NCI-H1436 (cell line): ENCODE measurements at places on chromosomes 12 and 14.
A peak's percentile ranks its signal among the peaks of the same experiment; 100 is the strongest.

DNA sequence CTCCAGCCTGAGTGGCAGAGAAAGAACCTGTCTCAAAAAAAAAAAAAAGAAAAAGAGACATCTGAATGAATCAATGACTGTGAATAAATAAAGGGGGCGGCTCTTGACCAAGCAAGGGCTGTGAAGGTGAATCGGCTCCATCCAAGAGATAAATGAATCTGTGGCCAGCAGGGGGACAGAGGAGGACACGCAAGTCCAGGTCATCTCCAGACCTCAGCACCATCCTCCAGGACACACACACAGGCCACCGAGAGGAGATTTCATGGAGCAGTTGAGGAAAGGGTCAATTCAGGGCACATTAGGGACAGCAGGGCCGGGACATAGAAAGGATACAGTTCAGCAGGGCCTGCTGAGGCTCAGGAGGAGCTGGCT, 21.6 kb downstream of the TRPV4 start:
- DNase-seq: no peak

DNA sequence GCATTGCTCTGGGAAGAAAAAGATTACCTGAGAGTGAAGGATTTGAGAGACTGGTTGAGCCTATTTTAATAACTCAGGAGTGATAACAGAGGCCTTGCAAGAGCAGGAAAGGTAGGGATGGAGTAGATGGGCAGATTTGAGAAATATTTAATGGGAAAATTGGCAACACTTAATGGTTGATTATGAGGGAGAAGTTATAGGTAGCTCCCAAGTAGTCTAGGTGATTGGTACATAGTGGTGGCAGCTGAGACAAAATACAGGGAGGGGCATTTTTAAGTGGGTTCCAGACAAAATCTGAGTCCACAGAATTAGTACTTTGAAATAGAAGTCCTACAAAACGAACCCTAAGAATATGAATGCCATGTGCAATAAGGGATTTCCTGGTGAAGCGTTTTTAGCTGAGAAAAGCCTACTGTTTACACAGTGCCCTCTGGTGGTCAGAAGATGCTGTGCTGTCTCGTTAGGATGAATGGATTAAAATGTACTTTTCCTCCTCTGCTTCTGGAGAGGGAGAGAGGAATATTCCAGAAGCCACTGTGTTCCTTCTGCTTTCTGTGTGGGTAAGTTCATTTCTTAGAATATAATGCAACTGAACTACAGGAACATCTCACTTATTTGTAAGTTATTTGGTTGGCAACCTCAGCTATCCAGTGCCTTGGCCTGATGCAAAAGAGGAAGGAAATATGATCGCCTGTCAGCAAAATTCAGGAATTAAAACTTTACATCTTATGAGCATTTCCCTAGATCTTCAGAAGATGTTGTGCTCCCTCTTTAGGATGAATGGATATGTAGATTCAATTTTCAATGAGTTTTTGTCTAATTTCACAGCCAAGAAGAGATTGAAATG, 6.5 kb downstream of the ZBTB1 start:
- peak; percentile 63 for DNase-seq

DNA sequence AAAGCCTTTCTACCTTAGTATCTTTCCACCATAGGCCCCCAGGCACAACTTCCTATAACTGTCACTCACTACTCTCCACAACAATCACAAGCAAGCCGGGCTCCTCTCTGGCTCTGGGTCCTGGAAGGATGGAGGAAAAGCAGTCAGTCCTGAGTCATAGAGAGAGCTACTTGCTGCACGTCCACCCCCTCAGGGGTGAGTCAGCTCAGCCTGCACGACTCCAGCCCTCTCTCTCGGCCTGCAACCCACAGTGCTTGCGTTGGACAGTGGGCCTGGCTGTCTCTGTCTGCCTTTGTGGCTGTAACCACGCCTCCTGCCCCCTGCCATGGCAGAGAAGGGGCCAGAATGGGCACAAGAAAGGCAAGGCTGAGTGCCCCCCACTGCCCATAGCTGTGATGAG, 154.1 kb upstream of the FKBP4 start:
- DNase-seq: no peak

DNA sequence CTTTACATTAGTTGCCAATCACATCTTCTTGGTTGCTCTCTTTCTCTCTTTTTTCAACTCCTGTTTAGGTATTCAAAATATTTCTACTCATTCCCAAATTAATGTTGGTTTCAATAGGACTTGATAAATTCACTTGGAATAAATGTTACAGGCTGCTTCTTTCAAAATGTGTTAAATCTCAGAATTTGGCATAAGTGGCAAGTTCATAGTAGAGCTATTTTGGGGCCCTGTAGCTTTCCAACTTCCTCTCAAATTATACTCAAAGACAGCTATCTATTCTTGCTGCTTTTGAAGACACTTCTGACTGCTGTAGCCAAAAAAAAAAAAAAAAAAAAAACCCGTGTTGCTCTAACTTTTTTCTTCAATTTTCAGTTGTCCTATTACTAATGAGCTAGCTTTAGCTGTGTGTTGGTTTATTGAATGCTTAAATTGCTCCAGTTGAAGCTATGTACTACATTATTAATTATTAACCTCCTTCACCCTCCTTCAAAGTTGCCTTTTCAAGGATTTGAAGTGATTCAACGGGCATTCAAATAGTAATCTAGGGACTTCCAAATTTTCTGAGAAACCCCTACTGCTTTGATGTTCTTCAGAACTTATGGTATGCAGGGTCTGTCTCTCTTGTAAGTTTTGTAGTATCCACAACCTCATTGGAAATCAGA, 554.6 kb upstream of the FLRT2 start:
- no peak for DNase-seq

DNA sequence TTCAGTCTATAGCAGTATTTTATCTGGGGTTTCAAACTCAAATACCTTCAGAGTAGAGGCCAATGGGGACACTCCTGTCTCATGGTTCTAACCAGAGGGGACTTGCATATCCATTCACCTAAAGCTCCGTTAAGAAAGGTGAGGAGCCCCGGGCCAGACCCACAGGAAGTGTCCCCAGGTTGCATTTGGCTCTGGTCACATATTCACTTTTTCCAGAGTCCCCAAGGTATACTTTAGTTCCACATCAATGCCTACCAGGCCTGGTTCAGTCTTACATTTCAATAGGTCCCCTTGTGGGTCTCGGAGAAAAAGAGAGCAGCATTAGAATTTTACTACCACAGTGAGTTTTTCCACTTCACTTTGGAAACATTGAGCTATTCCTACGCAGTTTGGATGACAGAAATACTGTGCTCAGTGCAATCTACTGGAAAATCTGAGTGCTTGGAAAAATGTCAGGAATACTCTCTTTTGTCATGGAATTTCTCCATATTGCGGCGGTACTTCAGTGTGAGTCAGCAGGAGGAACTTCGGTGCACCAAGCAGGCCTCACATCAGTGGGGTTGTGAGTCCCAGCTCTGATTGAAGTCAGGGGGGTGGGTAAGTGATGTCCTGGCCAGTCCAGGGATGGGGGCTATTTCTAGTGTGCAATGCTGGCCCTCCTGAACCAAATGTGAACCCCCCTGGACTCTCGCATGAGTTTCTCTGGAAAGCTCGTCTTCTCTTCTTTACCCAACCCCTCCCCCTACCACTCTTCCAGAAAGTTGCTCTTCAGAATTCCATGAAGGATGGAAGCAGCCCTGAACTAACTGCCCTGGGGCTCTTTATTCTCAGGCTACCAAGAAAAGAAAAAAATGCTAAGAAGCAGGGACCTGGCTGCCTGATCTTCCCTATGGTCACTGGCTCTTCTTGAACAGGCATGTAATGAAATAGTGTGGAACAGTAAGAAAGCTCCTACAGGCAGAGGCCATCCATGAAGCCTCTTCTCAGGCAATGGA, 184.7 kb downstream of the PRKCH start:
- no peak for DNase-seq

GRCh38 chr12:54579696-54580333, 8.6 kb downstream of the PPP1R1A start:
- DNase-seq: peak; percentile 15

DNA sequence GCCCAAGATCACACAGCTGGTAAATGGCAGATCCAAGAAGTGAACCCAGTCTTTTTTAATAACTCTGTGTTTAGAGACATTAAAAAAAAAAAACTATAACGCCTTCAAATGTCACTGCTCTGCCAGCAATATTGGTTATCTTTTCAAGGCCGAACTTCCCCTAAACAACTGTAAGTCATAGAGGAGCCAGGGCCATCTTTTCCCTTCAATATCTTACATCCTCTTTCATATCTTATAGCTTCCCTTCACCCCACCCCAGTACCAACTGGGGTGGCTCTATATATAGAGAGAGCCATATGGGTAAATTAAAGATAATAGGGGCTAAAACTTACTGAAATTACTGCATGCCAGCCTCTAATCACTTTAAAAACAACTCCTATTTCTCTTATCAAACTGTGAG, 100.2 kb downstream of the STAB2 start:
- DNase-seq: no peak

GRCh38 chr12:114274131-114274530, 131.8 kb downstream of the TBX5 start:
- no peak for DNase-seq

- DNase-seq: no peak
Measured at GRCh38 chr14:77657280-77657679, 40.8 kb upstream of the SPTLC2 start.

- no peak for DNase-seq
Measured at GRCh38 chr12:46205294-46205693, 63.5 kb downstream of the SLC38A1 start.

- no peak for DNase-seq
Measured at GRCh38 chr14:99721792-99722516, 37.9 kb downstream of the CYP46A1 start.

DNA sequence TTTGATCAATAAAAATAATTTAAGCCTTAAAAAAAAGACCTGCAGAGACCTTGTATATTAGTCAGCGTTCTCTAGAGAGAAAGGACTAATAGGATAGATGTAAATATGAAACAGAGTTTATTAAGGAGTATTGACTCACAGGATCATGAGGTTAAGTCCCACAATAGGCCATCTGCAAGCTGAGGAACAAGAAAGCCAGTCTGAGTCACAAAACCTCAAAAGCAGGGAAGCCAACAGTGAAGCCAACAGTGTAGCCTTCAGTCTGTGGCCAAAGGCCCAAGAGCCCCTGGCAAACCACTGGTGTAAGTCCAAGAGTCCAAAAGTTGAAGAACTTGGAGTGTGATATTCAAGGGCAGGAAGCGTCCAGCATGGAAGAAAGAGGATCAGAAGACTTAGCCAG, 66.3 kb downstream of the TBX5 start:
- no peak for DNase-seq

GRCh38 chr12:7935590-7936581, at the start of gene SLC2A3:
Gene SLC2A3 (minus strand): TSS chr12:7936187. CDS start chr12:7936034, 153 bp downstream.
- DNase-seq: peak; percentile 52

DNA sequence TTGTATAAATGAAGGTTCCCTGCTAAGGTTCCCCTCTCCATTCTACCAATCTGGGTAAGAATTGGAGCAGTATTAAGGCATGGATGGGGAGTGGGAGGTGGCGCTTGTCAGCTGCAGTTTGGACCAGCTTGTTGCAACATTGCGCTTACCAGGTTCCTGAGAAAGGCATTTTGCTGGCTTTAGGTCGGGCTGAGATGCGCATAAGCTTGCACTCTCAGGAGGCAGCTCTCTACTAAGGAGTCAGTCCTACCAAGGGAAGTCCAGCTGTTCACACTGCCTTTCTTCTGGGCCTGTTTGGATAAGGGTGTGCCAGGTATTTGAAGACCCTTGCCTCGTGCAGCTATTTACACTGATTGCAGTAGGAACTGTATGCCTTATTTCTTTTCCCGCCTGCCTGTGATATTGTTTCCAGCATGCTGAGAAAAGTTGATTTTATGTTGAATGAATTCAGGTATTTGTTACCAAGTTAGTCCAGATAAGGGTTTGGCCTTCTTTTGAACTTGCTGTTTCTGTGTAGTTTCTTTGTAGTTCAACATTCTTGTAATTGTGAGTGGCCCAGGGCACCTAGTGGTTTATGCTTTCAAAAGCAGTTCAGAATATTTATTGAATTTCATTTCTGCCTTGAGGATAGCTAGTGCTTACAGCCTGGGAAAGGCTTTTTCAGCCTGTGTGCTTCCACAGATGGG, 2.6 kb downstream of the MLEC start:
- DNase-seq: no peak

DNA sequence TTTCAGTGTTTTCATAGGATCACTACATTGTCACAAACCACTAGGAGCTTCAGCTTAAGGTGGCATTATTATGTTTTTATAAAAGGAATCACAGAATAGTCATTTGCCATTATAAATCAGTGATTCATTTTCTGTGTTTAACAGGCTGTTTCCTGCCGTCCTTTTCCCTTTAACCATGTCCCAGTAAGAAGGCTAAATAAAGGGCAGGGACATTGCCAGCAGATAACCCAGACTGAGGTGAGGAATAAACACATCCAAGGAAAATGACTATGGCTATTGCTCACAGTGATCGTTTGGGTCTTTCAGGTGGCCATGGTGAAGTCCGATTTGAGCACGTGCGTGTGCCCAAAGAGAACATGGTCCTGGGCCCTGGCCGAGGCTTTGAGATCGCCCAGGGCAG, 17.9 kb upstream of the ALDH2 start:
- DNase-seq: no peak

GRCh38 chr14:24310265-24310645, 315 bp downstream of the LTB4R2 start:
- DNase-seq: no peak

DNA sequence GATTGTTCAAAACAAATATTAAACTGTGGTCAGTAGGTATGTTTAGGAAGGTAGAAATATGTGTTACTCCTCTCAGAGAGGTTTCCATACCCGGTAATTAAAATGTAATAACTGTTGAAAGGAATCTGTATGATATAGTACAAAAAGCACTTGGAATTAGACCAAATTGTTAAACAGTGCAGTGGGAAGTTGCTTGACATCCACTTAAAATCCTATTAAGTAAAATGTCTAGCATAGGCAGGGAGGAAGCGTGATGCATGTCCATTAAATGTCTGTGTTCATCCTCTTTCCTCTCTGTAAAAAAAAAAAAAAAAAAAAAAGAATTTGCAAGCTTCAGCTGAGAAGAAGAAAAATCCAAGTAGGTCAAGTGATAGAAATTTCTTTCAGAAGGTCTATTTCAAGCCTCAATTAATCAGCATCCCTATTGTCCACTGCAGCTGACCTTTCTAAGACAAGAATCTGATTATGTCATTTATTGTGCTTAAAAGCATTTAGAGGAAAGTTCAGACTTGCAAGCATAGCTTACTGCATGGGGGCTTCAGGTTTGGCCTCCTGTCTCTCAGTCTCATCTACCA, 265.6 kb upstream of the RGS6 start:
- DNase-seq: no peak

DNA sequence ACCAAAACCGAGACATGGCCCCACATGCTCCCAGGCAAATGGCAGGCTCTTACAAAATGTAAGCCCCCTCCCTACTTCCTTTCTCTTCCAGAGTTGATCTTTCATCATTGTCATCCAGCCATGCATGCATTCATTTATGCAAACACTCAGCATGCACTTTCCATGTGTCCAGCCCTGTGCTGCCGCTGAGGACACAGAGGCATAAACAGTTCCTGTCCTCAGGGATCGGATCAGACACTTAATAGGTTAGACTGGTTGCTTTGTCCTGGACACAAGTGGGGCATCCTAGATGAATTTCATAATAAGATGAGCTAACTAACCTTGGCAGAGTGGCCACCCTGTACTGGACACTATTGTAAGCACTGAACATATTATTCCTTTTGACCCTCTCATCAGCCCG, 23.1 kb downstream of the PRIMA1 start:
- DNase-seq: no peak

GRCh38 chr14:72745991-72746980, 147.6 kb downstream of the DPF3 start:
- no peak for DNase-seq
